ENCODE measurements at places on chromosomes 2 and 18. TPM values are rescaled to one million over a fixed set of nuclear protein-coding genes. Genes with fewer than 3 reads are reported as not detected.

Gene LIPG
- 0.16 TPM for total RNA-seq

GRCh38 chr18:32550963-32551362 is 80.3 kb upstream of the GAREM1 start:
- DNase-seq, result no peak

Gene GPR155
- total RNA-seq, result 13.5 TPM

- DNase-seq, result no peak
Measured at GRCh38 chr2:198102856-198103255, 298.5 kb downstream of the PLCL1 start.

DNA sequence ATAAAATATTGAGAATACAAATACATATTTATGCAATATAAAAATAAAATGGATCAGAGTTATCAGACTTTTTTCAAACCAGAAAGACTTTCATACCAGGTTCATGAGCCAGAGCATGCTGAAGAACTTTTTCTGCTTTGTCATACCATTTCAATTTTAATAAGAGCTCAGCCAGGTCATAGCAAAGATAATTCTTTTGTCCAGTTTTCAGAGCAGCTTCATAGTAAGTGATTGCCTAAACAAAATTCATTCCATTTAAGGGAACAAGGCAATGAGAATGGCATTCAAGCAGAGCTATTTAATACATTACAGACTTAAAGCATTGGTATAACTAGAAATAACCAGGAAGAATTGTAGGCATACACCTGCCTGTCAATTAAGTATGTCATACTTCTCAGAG is 42.3 kb downstream of the TTC21B start:
- DNase-seq, result no peak

Gene RTP5
- not detected for total RNA-seq

- DNase-seq, result peak; percentile 83
Measured at GRCh38 chr2:64644458-64645382, 9.0 kb downstream of the SERTAD2 start.

DNA sequence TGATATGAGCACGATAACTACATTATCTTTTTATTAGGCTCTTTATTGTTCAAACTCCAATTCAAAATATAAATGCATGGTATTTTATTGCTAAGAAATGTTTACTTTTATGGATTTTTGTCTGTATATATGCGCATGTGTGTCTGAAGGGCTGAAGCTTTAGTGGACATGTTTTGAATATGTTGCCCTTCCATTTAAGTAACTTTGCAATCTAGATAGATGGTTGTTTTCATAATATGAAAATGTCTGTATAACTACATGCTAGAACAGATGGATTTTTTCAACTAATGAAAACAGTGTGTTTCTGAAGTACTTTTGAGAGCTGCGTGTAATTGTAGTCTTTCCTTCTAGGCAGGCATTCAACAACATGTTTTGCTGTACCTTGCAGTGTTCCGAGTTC is 18.7 kb downstream of the DCAF17 start:
- DNase-seq, result no peak

DNA sequence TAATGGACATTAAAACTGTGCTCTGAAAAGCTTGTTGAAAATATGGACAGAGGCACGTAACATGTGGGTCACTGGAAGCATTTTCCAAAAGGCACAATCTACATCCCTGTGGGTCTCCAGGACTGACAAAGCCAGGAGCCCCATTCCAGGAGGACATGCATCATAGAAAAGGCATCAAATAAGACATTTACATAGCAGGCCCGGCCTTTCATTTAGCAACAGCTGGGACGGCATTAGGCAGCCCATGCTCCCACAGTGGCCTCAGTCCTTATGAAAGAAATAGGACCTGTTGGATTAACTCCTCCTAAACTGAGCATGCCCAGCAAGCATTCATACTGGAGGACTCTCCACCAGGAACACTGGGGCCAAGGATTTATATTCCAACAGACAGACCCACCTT is 72.2 kb downstream of the TWIST2 start:
- no peak for DNase-seq

Gene PARD3B
- total RNA-seq, result 0.16 TPM

DNA sequence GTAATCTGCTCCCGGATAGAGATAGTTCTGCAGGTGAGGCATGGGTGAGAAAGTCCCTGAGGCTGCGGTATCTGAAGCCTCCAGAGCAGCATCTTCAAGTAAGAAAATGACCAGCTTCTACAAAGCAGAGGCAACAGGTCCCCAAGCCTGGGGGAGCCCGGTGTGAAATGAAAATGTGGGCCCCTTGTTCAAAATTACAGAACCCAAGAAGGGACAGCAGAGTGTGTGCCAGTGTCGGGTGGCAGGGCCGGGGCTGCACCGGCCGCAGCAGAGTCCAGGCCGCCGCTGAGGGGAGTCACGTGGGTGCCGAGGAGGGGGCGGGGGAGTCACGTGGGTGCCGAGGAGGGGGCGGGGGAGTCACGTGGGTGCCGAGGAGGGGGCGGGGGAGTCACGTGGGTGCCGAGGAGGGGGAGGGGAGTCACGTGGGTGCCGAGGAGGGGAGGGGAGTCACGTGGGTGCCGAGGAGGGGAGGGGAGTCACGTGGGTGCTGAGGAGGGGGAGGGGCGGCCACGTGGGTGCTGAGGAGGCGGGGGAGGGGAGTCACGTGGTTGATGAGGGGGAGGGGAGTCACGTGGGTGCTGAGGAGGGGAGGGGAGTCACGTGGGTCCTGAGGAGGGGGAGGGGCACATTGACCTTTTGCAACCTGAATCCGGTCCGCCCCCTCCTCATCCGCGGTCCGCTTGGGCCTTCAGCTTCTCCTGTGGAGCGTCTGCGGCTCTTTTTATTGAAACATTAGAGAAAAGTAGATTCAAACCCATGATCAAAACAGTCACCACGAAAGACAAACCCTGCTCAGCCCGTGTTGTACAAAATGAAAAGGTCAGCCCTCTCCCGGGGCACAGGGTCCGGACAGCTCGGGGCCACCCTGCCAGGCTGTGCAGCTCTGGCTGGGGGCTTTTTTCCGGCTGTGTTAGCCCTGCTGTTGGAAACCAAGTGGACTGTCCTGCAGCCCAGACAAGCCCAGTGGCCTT is 10.4 kb downstream of the COLEC11 start:
- DNase-seq, result peak; percentile 76

DNA sequence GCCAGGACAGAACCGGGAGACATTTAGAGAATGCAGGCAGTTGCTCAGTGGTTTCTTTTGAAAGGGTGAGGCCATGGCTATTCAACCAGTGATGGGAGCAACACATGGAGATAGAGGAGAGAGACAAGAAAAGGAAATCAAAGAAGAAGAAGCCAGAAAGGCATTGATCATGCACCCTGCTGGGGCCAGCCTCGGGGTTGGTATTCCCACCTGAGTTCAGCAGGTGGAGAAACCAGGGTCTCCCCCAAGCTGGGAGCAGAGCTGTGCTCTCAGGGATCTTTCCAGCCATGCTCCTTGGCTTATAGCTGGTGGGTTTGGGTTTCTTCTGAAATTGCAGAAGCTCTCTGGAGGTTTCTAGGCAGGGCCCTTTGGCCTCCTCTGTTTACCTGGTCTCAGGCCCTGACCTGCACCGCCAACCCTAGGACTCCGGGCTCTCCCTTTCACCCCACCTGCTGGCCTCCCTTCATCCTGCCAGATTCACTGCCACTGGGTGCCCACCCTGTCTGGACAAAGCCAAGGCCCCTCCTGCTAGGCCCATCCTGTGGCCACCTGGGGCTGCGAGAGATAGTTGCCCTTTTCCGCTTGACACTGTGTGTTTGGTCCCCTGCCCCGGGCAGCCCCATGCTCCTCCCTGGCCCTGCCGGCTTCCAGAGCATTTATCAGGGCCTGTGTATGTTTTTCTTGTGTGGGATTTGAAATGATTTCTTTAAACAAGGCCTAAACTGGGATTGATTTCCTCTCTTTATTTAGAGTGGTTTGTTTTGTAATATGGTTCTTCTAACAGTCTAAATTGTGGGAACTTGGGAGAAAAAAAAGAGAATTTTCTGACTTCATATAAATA is 126.7 kb downstream of the DDX1 start:
- DNase-seq, result no peak

GRCh38 chr2:97359861-97360584 is 229.7 kb downstream of the ANKRD36B start:
- peak; percentile 19 for DNase-seq

DNA sequence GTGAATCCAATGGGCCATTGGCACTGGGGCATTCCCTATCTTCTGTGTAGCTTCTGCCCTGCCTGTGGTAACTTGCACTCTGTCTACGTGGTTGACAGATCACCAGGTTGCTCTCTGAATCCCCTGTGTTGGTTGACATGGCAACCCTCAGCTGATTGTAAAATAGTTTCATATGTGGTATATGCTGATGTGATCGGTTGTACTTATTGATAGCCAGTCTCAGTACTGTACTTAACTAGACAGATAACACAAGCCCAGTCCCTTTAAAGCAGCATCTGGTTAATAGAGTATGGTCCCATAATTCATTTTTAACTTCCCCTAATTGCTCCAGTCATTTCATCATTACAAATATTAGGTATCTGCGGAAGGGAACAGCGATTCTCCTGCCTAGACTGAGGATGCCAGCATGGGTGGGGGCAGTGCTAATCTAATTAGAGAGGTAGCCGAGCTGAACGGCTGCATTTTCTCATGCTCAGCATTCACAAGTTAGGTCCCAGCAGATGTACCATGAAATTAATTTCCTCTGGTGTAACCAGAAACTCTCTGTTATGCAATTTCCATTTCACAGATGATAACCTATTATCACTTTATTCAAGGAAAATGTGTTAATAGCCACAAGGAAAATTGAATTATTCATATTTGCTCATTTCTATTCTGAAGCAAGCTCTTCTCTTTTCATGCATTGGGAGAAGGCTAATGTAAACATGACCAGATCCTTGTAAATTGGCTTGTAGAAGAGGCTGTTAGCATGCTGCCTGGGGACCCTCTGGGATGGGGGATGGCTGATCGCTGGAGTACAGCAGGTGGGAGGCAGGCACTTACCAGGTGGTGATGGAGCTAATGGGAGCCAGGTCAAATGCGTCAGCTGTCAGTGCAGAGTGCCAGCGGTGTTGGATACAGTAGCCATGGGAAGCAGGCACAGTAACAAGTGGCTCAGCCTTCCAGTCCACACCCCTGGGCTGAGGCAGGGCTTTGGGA is 608.3 kb downstream of the GALR1 start:
- no peak for DNase-seq

Gene LBH
- 71.5 TPM for total RNA-seq

DNA sequence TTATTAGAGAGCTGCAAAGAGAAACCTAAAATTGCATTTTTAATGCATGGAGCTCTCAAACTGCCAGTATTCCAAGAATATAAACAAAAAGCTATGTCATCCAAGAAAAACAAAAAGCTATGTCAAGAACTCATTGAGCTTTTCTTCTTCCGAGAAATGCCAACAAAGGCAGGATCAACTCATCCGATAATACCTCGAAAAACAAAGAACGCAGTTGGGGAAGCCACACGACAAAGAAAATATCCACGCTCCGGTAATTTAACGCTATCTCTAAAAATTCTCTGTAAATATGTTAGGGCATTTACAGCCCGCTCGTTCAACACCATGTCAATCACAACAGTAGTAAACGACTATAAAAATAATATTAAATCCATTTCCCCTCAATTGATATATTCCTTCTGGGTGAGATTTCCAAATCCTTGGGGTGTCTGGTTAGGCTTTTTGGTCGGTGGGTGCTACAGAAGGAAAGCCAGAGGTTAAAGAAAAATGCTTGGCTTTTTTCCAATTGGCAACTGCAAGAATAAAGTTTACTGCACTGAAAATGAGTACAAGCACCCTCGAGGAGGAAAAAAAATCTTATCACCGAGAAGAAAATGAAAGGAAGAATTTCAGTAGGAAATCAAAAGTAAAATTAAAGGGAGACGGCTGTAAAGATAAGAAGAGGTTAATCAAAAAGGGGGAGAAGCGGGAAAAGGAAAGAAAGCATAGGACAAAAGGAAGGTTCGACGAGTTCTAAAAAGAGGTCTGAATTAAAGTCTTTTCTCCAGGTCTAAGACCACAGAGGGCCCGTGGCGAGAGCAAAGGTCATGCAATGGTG is 856 bp downstream of the TIA1 start:
- DNase-seq, result no peak

Gene AKAIN1
- not detected for total RNA-seq

Gene PJVK
- 1.8 TPM for total RNA-seq

Gene FN1
- 0.70 TPM for total RNA-seq

DNA sequence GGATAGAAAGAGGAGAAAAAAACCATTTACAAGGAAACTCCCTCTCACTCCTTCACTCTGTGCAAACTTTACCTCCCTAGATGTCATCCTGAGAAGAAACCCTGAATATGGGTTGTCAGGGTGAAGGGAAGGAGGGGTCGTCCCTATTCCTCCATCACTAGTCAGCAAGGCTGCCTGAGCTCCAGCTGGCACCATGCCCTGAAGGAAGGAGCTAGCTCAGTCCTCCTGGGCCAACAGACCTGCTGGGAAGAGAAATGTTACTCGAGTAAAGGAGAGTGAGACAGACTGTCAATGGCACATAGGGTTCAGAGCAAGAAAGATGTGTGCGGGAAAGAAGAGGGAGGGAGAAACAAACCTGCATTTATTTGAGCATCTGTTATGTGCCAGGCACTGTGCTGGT is 18.3 kb upstream of the EPAS1 start:
- DNase-seq, result no peak

Gene PPP1R1C
- not detected for total RNA-seq

GRCh38 chr2:121722479-121722878 is 14.2 kb downstream of the NIFK start:
- no peak for DNase-seq

Gene B3GNT7
- 0.49 TPM for total RNA-seq

- no peak for DNase-seq
Measured at GRCh38 chr2:109128616-109129355, at the start of gene SH3RF3. Gene SH3RF3 (plus strand): TSS chr2:109129205.

DNA sequence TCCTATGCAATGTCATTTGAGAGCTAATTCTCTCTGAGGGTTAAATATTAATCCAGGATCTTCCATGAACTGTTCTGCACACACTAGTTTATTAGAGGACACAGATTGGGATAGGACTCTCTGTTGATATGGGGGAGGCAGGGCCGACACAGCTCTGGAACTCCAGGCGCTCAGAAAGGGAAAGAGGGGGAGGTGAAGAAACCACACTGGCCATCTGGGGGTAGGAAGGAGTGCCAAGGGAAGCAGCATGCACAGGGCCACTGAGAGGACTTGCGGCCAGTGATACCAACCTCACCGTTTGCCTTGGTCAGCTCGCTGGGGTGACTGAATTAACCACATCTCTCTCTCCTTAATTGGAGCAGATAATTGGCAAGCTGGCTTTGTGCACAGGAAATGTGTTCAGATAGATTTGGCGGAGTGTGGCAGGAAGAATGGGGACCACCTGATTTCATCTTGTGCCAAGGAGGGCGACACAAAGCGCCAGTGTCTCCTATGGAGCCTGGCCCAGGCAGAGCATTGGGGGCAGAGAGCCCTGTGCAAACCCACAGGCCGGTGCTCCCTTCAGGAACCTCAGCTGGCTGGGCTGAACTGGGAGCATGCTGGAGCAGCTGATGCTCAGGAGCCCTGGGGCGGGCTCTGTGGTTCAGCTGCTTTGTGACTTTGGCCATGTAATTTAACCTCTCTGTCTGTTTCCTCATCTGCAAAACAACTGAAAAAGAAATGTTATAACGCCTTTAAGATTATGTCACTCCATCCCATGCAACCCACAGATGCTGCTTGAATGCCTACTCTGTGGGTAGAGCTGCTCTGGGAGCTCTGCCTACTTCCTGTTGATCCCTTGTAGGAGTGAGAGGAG is 114.7 kb upstream of the STON1 start:
- DNase-seq, result no peak
